SW 1271 (cell line): ENCODE measurements at places on chromosomes 16 and 17.

DNA sequence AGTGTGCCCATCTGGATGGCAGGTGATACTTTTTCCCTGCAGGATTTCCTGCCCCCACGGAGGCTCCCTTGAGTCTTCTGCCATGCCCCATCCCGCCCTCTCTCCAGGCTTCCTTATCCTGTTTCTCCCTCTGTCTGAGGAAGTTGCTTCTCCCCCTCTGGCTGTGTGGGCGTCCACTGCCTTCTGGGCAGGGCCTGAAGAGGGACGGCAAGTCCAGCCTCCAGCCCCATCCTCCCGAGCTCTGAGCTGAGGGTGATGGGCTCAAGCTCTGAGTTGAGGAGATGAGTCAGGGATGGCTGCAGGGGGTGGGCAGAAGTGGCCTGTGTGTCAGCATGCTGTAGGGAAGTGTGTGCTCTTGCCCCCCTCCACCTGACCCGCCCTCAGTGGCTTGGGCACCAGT, 14.2 kb upstream of the RAP1GAP2 start:
- DNase-seq = no peak

DNA sequence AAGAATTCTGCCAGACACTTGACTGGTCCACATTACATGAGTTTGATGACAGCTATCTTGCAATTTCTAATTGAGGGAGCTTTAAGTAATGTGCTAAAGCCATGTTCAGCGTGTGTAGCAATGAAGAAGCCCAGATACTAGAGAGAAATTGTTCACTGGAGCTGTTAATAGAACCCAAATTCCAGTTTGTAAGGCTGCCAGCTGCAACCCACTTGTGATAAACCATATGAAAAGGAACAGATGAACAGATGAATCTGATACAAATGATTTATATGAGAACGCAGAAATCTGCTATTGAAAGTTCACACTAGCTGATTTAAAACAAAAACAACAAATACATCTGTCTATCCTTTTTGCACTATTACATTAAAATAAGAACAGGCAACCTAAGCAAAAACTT, 6.2 kb downstream of the NACA2 start:
- no peak for DNase-seq

DNA sequence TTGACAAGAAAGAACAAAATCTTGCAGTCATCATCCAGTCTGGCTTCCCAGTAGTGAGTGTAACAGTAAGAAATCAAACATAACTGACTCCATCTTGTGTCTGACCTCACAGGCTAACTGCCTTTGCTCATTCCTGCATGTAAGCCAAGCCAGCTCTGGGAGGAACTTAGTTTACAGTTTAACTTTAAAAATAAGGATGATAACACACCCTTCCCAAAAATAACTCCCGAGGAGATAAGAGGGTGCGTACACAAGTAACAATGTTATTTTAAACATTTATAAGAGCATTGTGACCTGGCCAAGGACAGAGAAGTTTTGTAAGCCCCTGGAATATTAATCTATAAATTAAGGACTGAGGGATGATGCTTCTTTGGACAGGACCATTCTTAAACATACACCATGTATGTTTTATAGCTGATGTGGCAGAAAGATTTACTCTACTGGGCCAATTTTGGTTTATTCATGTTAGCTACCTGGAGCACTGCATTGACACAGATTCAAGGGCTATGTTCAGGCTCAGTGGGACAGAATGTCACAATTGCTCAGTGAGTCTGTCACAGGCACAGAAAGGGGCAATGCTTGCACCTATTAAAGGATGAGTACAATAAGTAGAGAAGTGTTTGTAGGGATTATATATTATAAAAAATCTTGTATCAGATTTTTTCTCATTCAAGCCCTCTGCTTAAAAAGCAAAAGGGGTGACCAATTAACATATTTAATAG, 344.1 kb downstream of the UTP18 start:
- no peak for DNase-seq

- DNase-seq = no peak
Measured at GRCh38 chr16:12917653-12918052, 16.3 kb downstream of the SHISA9 start.

DNA sequence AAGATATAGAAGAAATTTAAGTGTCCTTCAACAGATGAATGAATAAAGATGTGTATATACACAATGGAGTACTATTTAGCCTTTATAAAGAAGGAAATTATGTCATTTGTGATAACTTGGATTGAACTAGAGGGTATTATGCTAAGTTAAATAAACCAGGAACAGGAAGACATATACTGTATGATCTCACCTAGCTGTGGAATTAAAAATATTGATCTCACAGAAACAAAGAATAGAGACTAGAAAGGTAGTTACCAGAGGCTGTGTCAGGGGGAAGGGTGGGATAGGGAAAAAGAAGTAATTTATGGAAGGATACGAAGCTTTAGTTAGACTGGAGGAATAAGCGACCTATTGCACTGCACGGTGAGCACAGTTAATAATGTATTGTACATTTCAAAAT, 5.4 kb upstream of the ZNF267 start:
- no peak for DNase-seq

DNA sequence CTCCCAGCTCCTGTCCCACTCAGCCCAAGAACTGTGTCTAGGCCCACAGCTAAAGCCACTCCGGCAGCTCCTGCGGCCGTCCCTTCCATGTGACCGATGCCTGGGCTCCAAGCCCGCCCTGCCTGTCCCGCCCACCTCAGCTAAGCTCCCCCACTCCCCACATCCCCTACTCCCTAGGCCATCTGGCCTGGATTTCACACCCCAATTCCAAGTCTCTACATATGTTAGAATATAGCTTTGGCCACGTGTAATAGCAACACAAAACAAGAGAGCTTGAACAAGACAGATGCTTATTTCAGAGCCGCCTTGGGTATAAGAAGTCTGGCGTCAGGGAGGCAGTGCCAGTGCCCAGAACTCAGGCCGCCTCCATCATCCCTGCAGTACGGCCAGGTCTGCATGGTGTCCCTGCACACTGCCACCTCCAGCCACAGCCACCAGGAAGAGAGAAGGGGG, 30.0 kb upstream of the USP22 start:
- DNase-seq = no peak

DNA sequence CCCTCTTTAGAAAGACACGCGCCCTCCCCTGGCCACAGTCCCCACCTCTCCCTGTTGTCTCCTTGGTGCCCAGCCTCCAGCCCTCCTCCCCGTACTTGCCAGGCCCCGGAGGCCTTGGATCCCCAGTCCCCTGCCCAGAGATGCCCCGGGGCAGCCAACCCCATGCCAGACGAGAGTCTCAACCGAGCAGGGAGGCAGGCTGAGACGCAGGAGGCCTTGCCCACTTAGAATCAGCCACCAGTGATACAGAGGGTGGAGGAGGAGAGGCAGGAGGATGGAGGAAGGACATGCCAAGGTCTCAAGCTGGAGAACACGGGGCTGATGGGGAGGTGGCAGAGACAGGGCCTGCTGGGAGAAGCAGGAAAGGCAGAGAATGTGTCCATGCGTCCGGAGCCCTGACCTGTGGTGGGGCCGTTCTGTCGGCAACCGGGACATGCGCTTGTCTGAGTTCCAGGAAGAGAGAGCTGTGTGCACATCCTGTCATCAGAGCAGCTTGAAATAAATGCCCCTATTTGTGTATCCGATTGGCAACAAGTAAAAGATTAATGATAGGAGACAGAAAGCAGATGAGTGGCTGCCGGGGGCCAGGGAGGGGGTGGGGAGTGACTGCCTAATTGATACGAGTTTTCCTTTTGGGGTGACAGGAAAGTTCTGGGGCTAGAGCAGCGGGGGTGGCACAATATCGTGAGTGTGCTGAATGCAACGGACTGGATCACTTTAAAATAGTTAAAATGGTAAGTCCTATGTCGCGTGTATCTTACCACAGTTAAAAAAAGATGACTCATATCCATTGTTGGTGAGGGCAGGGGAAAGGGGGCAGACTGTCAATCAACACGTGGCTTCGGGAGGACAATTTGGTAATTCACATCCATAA, 44.7 kb upstream of the MEAK7 start:
- DNase-seq = no peak

DNA sequence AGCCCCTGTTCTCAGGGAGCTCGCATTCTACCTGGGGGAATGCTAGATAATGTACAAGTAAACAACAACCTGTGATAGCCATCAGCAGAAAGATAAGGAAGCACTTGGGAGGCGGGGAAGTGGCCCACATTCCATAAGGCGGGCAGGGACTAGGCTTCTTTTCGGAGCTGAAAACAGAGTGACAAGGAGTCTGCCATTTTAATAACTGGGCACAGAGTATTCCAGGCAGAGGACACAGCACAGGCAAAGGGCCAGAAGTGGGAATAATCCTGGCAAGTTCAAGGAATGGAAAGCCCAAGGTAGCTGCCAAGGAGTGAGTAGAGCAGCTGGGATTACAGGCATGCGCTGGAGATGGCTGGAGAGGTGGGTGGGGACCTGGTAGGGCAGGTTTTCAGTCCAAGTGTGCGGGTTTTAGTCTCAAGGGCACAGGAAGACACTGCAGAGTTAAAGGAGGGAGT, 24.3 kb downstream of the USP43 start:
- no peak for DNase-seq

DNA sequence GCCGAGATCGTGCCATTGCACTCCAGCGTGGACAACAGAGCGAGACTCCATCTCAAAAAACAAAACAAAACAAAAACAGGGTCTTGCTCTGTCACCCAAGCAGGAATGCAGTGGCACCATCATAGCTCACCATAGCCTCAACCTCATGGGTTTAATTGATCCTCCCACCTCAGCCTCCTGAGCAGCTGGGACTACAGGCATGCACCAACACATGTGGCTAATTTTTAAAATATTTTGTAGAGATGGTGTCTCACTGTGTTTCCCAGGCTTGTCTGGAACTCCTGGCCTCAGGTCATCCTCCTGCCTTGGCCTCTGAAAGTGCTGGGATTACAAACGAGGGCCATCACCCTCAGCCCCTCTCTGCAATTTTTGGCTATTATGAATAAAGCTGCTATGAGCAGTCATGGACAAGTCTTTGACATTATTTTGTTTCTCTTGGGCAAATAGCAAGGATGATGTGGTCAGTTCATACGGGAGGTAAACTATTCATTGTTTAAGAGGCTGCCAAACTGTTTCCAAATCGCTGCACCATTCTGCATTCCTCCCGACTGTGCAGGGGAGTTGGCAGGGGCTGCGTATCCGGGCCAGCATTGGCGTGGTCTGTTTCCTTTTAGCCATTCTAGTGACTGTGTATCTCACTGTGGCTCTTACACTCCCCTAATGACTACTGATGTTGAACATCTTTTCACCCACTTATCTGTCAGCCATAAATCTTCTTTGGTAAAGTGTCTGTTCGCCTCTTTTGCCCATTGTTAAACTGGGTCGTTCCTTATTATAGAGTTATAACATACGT, 21.1 kb downstream of the EIF4A3 start:
- no peak for DNase-seq

GRCh38 chr17:60188759-60189158, 39.0 kb downstream of the CA4 start:
- DNase-seq = no peak

DNA sequence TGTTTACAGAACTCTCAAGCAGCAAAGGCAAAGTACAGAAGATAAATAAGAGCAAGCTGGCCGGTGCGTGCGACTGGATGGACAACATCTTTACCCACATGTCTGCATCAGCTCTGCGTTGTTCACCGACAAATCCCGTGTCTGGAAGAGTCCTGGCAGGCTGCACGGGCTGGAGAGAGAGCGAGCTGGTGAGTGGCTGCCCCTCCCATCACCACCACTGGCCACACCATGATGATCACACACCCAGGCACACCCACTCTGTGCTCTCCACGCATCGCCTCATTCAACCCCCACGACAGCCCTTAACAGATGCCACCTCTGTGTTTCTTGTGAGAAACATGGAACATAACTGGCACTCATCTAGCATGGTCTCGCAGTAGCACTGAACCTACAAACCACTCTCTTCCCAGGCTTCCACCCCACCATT, 59.2 kb downstream of the ANKRD11 start:
- no peak for DNase-seq

- DNase-seq = no peak
Measured at GRCh38 chr17:26792486-26792885, 501.4 kb upstream of the WSB1 start.

- no peak for DNase-seq
Measured at GRCh38 chr17:3688852-3689261, 7.1 kb downstream of the P2RX5 start.

DNA sequence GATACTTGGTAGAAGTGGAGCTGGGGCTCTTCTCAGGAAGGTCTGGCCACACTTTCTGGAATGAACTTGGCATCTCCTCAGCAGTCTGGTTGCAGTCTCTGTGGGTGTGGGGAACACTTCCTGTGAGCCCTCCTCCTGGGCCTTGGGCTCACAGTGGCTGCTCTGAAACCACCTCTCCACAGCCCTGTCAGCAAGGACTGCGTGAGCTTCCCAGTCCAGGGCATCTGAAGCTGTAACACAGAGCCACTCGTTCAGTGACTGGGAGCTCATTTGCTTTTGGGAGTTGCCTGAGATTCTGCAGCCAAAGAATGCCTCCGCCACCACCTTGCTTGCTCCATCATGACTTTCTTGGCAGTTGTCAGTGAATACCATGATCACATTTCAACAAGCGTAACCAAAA, 60.0 kb downstream of the CLEC16A start:
- no peak for DNase-seq

- DNase-seq = no peak
Measured at GRCh38 chr17:4182043-4182442, 39.0 kb downstream of the CYB5D2 start.

- DNase-seq = no peak
Measured at GRCh38 chr17:29576214-29577000, 7.9 kb downstream of the TP53I13 start.

DNA sequence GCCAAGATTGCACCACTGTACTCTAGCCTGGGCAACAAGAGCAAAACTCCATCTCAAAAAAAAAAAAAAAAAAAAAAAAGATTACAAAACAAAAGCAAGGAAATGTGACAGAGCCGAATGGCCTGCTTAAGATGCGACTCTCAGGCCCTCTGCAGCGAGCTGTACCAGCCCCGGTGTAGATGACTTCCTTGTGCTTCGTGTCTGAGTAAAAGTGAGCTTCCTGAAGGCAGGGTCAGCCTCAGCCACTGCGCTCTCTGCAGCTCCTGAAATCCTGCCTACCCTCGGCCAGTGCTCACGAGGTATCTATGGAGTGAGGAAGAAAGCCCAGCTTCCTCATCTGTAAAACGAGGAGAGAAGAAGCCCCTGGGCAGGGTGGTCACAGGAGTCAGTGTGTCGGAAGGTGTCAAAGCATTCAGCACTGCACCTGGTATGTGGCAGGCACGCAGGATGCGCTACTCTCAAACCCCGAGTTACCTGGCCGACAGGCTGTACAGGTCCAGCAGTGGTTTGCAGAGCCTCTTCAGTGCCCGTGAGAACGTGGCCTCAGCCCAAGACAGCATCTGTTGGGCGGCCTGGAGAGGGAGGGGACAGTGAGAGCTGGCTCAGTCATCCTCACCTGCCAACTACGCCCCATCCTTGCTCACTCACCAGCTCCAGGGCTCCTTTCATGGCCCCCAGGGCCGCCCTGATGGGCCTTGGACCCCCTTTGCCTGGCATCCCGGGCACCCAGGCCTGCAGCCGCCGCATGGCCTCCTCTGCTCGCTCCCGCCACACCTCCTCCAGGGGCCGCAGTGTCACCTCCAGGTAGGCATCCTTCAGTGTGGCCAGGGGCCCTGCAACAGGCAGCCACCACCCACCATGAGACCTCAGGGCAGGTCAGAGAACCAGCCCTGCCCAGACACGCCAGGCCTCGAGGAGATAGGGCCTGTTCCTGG, 44.6 kb downstream of the RMI2 start:
- no peak for DNase-seq
